Testis (tissue), 5 donors: ENCODE measurements at places on chromosomes 6 and 20.

DNA sequence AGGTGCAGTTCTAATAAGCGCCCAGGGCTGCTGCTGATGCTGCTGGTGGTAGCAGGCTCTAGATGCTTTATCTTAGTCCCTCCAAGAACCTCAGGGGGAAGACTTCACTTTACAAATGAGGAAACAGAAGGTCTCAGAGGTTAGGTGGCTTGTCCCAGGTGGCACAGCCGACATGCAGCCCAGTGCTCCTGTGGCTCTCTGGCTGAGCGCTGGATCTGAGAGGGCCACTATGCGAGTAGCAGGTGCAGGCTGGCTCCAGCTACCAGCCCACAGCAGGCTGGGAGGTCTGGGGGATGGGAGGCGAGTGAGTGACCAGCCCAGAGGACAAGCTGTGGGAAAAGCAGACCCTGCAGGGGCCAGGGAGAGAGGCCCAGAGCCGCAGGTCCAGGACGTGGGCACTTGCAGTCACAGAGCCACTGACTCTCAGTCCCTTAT, 90.9 kb downstream of the PRND start:
- DNase-seq: no peak

- DNase-seq: no peak
These were observed 733.1 kb downstream of the HDGFL1 start for GRCh38 chr6:23302514-23302913.

GRCh38 chr20:44810061-44810390, 320 bp downstream of the RIMS4 start:
- DNase-seq: no peak

DNA sequence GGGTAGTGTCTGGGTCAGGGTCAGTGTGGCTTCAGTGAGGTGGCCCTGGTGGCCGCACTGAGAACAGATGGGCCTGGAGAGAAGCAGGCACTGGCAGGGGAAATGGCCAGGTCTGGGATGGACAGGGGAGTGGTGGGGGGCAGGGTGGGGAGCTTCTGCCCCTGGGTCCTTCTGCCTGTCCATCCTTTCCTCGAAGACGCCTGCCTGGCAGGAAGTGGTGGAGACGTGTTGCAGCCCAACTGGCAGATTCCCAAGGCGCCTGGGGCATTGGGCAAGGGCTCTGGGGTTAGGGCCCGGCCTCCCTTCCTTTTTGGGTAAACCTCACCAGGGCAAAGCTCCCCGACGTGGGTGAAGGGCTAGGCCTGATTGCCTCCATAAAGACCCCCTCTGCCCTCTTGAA, 10.4 kb downstream of the SRC start:
- no peak for DNase-seq

DNA sequence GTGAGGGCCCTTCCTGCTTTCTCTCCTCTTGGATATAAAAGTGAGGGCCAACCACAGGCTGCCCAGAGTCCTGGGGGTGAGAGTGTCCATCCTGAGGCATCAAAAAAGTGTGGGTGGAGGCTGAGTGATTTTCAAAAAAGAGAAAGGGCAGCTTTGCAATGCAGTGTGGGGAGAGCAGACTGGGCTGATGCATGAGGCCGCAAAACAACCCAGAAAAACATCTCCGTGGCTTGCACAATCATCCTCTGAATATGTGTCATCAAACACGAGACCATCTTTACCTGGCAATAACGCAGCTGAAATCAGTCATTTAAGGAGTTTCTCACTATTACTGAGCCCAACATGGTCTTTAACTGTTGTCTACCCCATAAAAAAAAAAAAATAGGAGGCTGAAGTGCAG, 191.2 kb upstream of the SOX4 start:
- DNase-seq: no peak

DNA sequence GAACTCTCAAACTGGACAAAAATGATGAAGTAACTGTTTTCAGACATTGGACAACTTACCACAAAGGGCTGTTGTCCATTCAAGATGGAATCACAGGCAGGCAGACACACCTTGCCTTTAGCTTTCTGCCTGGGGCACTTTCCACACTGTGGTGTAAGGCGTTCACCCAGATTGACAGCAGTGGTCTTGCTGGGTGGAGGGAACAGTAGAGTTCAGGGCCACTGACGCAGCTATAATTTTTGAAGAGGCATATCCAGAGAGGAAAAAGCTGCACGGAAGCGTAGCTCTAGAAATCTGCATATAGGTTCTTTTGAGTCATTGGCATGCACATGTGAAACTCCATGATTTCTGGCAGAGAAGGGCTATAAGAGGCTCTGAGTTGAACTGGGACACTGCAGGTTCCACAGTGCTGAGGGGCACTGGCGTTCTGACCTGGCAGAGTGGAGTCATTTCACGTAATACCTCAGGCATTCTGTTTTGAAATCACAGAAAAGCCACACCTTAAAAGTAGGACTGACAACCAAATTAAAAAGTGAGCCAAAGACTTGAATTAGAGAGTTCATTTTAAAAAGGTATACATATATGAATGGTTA, 105.0 kb upstream of the EDN1 start:
- DNase-seq: no peak

DNA sequence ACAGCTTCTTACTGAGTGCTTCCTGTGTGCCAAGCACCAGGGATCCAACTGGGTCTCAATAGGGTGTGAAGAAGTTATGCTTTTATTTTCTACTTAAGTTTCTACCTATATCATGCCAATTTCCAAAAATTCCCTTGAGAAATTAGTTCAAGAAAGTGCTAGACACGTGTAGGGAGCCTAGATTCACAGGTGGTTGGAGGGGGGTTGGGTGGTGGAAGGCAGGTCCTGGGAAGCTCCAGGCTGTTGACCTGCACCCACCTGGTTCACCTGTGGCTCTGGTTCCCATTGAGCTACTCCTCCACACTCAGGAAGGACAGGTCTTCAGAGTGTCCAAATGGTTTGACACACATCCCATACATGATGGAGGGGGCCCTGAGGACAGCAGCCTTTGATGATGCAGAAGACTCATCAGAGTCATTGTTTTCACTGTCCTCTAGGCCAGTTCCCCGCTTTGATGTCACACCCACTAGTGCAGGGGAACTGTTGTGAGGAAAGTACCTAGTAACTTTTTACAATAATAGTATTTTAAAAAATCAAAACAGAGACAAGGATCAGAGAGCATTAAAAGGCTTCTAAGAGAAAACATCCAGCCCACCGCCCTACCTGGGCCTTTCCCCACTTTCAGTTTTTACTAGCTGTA, 39.8 kb upstream of the MYL9 start:
- DNase-seq: no peak

- DNase-seq: no peak
These were observed 36.2 kb downstream of the PDRG1 start for GRCh38 chr20:31915491-31916280.
